Activated naive CD4-positive, alpha-beta T cell (primary cell): ENCODE measurements at places on chromosomes 3 and 15.

- DNase-seq: no peak
Observed at GRCh38 chr3:195914648-195915473, 6.5 kb upstream of the TNK2 start.

GRCh38 chr3:70811880-70812279 is 499.4 kb upstream of the MDFIC2 start:
- DNase-seq: no peak

- no peak for DNase-seq
Observed at GRCh38 chr3:39752019-39752637, 57.3 kb upstream of the MYRIP start.

DNA sequence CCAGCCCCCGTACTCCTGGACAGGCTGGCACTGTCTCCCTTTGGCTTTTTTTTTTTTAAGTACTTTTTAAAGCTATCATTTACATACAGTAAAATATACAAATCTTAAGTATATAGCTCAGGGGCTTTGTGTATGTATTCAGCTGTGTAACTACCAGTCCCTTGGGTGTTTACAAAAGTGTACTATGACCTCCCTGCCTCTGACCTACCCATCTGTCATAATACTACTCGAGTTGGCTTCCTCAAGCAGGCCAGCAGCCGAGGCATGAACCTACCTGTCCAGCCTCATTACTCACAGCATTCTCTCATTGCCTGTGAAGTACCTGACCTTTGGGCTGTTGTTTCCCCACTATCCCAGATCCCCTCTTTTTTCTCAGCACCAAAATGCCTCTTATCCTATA is 33.2 kb downstream of the ABHD2 start:
- DNase-seq: no peak

- no peak for DNase-seq
Observed at GRCh38 chr3:78613421-78613879, 1154.3 kb downstream of the ROBO1 start.

- no peak for DNase-seq
Observed at GRCh38 chr3:179016979-179017670, 54.5 kb downstream of the ZMAT3 start.

DNA sequence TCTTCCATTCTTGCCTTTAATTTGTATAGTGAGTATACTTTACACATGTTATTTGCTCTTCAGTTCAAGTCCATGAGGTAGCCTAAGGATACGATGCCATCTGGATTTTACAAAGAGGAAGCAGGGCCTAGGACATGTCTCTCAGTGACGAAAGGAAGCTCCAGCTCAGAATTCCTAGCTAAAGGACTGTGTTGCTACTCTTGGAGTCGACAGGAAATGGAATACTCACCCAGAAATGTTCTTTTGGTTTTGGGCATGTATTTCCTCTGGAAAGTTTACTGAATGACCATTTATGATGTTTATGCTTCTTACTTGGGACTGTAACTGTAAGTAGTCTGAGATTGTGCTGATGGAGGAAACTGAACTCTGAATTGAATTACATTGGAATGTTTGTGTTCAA is 12.5 kb downstream of the OXNAD1 start:
- DNase-seq: no peak

- no peak for DNase-seq
Observed at GRCh38 chr3:196159952-196160804, 51.0 kb downstream of the ZDHHC19 start.

GRCh38 chr3:157103860-157104259 is 56.1 kb downstream of the CCNL1 start:
- DNase-seq: no peak

GRCh38 chr3:123054931-123055330 is 11.9 kb upstream of the PDIA5 start:
- DNase-seq: no peak

GRCh38 chr3:172126741-172127140 is 87.4 kb downstream of the FNDC3B start:
- DNase-seq: no peak

DNA sequence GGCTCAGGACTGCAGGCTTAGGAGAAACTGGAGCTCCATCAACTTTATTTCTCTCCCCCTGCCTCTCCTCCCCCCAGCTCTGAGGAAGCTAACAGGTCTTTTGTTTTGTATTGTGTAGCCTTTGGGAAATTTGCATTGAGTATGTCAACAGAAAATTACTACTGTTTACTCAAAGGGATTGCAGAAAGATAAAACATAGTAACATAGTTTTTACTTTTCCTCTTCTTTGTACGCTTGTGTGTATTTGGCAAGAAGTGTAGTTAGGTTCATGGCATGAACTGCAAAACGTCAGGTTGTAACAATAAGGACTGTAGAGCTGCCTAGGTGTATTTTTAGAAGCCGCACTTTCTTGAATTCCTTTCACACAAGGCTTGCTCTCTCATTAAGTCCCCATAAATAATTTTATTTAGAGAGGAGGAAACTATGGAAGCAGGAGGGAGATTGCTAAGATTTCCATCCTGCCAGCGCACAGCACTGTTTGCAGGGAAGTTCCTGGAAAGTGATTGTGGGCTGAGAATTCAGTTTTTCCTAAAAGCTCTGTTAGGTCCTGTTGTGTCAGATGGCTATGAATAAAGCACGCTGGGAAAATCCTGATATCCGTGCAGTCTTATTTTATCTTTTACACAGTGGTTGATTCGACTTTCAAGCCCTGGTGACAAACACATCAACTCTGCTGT is 21.1 kb upstream of the SATB1 start:
- DNase-seq: no peak

DNA sequence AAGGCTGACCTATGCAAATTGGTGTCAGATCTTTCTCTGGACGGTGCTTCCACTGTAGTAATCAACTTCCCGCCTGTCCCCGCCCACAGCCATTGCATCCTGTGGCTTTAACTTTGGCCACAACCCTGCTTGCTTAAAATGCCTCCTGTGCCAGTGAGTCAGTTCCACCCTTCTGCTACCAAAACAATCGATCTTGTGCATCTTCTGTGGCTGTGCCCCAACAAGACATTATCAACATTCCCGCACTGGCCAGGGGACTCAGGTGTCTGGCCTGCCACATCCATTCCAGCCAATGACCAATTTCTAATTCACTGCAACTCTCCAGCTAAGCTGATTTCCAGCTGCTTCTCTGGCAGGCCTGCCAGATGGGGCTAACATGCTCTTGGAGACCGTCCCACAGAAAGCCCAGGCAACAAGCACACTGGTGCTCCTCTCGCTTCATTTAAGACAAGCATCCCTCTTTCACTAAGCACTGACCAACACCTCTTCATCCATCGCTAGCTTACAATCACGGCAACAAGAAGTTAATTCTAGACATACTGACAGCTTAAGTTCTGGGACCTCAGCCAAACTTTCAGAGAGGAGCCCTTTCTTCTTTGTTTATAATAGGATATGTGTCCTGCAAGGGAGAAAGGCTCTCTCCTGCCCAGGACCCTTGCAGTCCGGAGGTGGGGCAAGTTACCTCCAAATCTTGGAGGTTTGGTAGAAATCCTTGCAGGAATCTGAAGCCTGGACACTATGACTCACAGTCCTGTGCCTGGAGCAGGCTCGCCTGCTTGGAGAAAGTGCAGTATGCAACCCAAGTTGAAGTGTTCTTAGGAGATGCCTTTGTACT is 6.7 kb downstream of the CA12 start:
- DNase-seq: no peak

- no peak for DNase-seq
Observed at GRCh38 chr3:193795062-193795690, 202.2 kb downstream of the OPA1 start.

GRCh38 chr3:3800080-3800455 is 837 bp downstream of the LRRN1 start:
- no peak for DNase-seq

DNA sequence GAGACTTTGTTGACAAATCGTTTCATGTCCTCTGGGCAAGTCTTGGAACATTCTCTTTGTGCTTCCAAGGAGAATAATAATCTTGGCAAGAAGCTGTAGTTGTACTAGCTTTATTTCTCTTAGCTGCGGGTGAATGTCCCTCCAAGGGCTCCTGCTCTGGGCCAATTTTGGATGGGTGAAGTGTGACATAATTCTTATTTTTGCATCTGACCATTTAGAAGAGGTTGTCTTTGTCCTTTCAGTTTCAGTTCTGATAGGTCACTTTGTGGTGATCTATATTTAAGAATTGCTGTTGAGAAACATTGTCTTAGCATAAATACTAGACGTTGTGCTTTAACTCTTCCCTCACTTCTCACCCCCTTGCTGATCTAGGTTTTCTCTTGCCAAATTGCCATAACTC is 164.8 kb upstream of the RORA start:
- DNase-seq: no peak

- DNase-seq: no peak
Observed at GRCh38 chr3:135368316-135368715, 573.3 kb downstream of the EPHB1 start.

- DNase-seq: no peak
Observed at GRCh38 chr15:36251450-36251849, 328.0 kb upstream of the CDIN1 start.

DNA sequence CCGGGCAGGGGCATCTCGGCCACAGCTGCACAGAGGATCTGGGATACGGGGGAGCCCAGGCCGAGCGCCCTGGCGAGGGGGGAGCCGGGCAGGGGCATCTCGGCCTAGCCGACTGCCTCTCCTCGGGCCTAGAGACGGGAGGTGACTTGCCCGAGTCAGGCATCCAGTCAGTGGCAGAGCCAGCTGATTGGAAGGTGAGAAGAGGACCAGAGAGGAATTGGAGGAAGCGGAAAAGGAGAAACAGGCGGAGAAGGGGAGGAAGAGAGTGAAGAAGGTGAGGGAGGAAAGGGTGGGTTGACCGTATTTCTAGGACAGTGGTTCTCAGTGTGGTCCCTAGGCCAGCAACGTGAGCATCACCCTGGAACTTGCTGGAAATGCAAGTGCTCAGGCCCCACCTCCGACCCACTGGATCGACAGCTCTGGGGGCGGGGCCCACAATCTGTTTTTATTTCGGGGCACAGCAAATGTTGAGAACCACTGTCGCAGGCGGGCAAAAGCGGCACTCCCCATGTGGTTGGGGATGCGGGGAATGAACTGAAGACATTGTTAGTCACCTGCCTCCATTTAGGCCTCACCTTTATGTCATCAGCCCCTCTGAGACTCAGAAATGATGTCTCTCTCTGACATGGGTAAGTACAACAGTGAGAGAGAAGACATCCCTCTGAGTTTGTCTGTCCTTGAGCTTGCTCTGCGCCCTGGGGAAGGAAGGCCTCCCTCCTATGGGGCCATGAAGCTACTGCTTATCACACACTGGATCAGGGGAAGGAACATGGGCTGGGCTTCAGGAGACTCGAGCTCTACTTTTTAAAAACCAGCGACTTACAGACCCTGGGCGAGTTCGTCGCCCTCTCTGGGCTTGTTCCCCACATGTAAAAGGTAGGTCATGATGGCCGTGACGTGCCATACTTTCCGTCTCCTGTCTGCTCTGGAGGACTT is 1.0 kb upstream of the MELTF start:
- DNase-seq: no peak

DNA sequence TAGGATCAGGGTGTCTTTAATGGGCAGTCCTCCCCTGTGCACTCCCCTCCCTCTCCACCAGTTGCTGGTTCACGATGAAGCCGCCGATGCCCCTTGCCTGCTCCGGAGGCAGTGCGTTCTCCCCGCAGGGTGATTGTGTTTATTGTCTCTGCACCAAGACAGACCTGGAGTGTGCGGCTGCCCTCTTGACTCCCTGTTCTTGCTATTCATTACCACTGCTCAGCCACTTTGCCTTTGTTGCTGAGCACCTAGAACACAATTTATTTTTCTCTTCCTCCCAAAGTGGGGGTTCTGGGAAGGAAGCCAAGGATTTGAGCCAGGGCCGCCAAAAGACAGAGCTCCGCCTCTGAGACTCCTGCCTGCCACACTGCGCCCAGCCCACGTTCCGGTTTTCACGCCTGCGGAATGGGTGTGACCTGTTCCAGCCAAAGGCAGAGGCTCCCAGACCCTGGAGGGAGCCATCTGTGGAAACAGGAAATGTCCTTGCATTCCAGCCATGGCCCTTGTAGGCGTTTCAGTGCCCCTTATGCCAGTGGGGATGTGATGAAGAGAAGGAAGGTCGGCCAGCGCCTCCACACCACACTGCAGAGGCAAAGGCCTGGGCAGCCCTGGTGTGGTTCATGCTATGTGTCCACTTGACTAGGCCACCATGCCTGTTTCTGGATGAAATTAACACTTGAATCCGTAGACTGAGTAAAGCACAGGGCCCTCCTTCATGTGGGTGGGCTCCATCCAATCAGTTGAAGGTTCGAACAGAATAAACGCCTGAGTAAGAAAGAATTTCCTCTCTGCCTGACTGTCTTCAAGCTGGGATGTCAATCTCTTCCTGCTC is 85.8 kb downstream of the HMG20A start:
- no peak for DNase-seq

GRCh38 chr3:190368881-190369280 is 19.1 kb upstream of the CLDN16 start:
- no peak for DNase-seq

DNA sequence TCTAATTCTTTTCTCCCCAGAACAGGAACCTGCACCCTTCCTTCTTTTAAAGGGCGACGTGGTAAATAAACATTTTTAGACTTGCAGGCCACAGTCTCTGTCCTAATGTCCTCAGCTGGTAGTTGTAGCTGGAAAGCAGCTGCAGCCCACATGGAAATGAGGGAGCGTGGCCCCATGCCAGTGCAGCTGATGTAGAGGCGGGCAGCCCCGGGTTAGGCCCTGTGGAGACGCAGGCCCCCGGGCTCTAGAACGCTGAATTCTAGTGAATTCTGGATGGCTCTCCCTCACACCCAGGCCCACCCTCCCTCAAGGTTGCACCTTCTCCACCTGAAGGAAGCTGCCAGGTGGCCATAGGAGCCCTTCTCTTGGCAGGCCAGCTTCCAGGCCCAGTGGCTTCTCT is 52.3 kb downstream of the PGPEP1L start:
- no peak for DNase-seq

GRCh38 chr3:102593812-102594602 is 159.2 kb downstream of the ZPLD1 start:
- no peak for DNase-seq

DNA sequence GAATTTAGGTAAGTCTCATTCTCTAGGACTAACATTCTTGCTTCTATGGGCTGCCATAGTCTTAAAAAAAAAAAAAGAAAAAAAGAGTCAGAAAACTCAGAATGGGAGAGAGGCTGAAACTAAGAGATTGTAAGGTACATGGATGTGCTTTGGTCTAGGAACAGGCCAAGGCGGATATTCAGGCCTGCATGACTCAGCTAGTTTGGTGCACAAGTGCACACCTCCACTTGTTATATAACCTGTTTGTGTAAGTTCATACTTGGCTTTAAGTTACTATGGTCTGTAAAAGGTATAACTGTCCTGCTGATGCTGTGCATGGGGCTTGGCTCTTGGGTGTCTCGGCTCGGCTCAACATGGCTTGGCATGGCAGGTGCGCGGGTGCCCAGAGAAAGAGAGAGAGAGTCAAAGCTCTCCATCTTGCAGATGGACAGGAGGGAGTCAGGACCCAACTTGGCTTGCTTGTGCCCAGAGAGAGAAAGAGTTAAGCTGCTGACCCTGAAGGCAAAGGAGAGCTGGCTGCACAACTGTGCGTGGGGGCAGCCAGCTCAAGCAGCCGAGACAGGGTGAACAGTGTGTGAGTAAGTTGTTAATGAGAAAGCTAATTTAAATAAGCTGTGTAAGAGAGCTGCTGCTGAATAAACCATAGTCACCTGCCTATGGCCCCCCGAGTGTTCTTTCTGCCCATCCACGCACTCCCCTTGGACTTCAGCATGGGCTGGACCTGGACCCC is 31.4 kb upstream of the CHRNB4 start:
- DNase-seq: no peak
